ENCODE measurements at places on chromosomes 16 and 17. TPM values are rescaled to one million over a fixed set of nuclear protein-coding genes. Genes with fewer than 3 reads are reported as not detected.

Gene GPS1
- total RNA-seq: 72.2 TPM

Gene SMYD4
- total RNA-seq: 17.6 TPM

Gene GNG13
- total RNA-seq: not detected

Gene ESRP2
- total RNA-seq: 0.32 TPM

DNA sequence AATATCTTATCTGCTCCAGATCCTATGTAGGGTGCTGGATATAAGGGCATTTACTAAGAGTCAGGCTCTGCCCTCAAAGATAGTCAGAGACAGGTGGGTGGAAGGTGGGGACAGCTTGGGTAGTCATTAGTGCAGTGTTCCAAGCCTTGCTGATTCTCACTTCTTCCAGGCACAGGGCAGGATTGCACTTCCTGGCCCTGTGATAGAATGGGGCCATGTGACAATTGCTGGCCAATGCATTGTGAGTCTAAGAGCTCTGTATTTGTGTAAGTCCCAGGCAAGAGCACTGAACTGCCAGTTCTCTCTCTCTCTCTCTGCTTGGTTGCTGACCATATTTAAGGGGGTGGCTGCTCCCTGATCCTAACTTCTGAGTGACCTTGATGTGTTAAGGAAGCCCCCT is 112.1 kb downstream of the C16orf78 start:
- DNase-seq: no peak

DNA sequence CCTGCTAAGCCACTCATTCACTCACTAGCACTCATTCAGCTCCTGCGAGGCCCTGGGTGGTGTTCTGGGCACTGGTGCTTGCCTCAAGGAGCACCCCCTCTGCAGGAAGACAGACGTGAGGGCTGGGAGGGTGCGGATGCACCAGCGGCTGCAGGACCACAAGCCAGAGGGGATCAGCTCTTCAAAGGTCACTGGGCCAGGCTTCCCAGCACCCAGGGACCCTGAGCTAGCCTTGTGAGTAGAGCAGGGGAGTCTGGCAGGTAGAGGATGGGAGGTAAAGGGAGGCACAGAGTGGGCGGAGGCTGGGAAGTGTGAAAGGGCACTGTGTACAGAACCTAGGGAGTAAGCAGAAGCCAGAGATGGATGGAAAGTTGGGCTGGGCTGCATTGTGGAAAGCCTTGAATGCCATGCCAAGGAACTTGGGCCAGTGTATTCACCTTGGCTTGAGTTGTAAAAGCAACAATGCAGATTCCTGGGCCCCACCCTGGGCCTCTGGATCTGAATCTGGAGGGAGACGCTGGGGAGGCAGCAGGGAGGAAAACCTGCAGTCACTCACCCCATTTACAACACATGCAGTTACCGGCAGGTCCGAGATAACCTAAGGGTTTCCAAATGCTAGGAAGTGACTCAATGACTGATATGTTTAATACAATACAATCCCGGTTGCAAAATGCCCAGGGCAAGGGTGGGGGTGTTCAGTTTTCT is 1.7 kb downstream of the IL4R start:
- peak; percentile 91 for DNase-seq

DNA sequence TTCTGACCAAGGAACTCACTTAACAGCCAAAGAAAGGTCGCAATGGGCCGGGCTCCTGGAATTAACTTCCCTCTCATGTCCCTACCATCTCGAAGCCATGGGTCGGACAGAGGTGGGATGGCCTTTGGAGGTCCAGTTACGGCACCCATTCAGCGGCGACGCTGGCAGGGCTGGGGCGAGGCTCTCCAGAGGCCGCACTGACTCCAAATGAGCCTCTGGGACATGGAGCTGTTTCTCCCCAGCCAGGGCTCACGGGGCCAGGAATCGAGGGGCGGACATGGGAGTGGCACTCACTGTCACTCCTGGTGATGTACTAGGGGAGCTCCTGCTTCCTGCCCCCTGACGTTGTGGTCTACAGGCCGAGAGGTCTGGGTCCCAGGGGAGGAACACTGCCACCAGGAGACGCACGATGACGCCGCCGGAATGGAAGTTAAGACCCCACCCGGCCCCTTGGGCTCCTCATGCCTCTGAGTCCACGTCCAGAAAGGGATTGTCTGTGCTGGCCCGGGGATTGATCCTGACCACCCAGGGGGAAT is 60.7 kb upstream of the METRNL start:
- DNase-seq: no peak

GRCh38 chr17:17231621-17232302 is 5.2 kb downstream of the FLCN start:
- no peak for DNase-seq

DNA sequence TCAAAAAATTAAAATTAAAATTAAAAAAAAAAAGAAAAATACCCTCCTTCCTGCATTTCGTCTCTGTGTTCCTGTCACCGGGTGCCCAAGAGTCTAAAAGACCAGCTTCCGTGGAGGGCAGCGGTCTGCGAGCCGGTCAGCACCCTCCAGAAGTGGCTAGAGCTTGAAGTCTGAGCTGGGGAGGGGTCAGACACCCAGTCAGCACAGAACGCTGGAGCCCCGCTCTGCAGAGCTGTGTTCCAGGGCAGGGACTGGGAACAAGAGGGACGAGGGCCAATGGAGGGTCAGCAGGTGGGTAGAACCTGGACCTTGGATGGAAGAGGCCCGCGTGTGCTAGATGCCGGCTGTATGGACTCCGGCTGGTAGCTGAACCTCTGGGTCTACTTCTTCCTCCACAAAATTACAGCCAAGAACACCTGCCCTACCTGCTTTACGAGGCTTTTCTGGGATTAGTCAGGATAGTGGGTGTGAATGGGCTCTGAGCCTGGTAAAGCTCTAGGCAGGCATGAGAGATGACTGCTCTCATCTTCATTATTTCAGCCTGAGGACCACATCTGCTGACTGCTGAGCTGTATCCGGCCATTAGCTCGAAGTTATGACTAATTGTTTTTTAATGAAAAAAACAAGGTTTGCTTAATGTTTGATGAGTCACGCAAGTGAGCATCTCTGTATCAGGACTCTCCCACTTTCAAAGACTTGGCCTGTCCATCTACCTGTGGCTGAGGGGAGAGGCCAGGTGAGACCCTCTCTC is 5.9 kb downstream of the TRPV1 start:
- DNase-seq: no peak

GRCh38 chr17:82272495-82273326 is 789 bp downstream of the CSNK1D start:
- DNase-seq: peak; percentile 64

DNA sequence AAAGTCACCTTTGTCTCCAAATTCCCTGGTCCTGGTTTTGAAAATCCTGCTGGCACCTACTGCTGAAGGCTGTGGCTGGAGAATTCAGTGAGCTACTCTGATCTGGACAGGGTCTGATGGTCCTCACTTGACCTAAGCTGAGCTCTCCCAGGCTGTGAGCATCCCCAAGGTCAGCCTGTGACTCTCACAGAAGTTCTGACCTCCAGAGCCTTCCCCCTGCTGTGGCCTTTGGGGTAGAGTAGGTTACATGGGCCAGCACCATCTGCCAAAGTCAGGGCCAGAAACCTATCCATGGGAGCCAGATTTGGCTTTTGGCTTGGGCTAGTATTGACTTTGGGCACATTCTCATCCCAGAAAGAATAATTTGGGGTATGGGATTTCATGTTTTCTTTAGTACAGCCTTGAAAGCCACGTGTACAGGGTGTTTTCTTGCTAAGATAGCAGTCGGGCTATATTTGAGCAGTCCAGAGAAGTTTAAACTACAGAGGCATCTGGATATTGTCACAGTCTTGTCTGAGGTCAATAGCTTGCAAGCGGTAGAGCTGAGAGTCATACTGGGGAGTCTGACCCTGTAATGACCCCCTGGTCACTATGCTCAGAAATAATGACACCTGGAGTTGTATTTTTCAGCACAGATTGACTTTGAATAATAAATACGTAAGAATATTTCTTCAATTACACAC is 6.2 kb upstream of the AGRP start:
- DNase-seq: no peak

DNA sequence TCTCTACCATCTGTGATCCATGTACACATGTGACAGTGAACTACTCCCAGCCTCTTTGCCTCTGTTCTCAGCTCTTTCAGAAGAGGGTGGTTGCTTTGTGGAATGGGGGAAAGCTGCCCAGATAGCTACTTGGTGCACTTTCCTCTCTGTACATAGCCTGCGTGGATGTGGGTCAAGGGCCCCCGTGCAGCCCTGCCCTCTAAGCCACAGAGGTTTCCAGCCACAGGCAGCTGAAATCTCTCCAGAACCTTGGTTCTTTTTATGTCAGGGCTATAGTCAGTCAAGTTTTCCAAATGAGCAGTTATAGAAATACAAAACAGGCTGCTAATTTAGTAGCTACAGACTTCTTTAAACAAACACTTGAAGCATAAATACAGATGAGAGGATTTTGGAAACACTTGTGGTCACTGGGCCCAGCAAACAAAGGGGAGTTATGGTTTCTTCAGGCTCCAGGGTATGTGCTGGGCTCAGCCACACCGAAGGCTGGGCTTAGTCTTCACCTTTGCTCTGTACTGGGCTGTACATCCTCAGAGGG is 199.7 kb upstream of the ASIC2 start:
- DNase-seq: no peak

GRCh38 chr16:322476-323143 is 29.9 kb downstream of the AXIN1 start:
- DNase-seq: no peak

All from left cardiac atrium (tissue), 4 donors.